ENCODE measurements at places on chromosomes 3 and 15.

GRCh38 chr3:160006282-160007163 is 17.9 kb downstream of the IL12A start:
- DNase-seq, result peak; percentile 69

- DNase-seq, result no peak
Measured at GRCh38 chr3:33089515-33089914, 7.4 kb downstream of the GLB1 start.

DNA sequence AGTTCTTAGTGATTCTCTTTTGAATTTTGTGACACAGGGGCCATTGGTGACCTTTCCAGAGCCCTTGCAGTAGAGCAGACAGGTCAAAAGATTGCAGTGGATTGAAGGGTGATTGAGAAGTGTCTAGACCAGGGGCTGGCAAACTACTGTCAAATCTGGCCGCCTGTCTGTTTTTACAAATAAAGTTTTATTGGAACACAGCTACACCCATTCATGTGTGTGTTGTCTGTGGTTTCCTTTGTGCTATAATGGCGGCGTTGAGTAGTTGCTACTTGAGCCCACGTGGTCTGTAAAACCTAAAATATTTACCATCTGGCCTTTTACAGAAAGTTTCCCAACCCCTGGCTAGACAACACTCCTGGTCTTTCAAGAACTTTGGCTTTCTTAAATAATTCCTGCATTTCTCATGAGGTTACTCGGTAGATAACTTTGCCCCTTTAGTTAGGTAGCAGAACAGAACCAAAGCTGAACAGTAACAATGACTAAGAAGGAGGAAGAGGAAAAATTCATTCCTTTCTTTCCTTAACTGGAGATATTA is 265.1 kb upstream of the NR2E3 start:
- no peak for DNase-seq

DNA sequence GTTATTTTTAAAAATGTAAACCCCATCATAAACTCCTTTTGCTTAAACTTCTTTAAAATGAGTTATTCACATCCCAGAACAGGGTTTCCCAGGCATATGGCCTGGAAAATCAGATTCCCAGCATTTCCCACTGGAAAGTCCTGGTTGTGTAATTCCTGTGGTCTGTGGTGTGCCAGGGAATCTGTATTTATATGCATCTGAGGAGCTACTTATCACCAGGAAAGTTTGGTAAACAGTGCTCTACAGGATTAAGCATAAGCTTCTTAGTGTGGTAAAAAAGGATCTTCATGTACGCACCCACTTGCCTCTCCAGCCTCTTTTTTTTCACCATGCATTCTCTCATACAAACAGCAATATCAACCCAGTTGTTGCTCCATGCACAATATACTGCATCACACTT is 28.2 kb downstream of the MEIS2 start:
- no peak for DNase-seq

DNA sequence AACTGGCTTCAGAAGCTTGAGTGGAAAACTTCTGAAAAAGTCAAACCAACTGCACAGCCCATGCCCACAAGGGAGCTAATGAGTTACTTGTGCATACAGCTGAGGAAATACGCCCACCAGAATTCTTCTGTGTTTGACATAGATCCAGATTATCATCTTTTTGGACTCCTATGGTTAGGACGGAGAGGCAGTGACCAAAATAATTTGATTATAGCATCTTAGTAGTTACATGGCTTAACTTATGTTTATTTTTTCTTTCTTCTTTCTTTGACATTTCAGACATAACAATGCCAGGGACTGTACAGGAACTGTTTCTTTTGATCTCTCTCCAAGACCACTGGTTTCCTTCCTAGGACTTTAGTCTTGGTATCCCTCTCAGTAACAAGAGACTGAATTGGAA is 246.1 kb upstream of the RASGRP1 start:
- peak; percentile 39 for DNase-seq

GRCh38 chr3:24472358-24472757 is 22.3 kb downstream of the THRB start:
- no peak for DNase-seq

- no peak for DNase-seq
Measured at GRCh38 chr3:69130689-69131088, 8.3 kb upstream of the LMOD3 start.

- DNase-seq, result no peak
Measured at GRCh38 chr3:16477056-16477455, 36.4 kb downstream of the RFTN1 start.

DNA sequence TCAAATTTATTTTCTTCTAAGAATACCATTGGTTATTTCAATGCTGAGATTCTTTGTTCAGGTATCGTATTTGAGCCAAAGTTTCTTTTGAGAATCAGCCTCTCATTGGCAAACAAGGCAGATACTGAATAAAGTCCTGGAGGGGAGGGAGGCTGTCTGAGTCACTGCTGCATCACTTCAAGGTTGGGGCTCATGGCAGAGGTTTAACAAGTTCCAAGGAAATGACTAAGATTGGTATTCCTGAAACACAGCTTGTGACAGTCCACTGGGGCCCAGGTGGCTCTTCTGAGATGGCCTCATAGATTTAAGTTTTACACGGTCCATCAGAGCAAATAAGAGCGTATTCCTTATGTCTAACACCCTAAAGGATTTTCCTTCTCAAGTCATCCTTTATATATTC is 213.8 kb upstream of the STAC start:
- DNase-seq, result peak; percentile 68
